ENCODE measurements at places on chromosomes 1 and 21.

DNA sequence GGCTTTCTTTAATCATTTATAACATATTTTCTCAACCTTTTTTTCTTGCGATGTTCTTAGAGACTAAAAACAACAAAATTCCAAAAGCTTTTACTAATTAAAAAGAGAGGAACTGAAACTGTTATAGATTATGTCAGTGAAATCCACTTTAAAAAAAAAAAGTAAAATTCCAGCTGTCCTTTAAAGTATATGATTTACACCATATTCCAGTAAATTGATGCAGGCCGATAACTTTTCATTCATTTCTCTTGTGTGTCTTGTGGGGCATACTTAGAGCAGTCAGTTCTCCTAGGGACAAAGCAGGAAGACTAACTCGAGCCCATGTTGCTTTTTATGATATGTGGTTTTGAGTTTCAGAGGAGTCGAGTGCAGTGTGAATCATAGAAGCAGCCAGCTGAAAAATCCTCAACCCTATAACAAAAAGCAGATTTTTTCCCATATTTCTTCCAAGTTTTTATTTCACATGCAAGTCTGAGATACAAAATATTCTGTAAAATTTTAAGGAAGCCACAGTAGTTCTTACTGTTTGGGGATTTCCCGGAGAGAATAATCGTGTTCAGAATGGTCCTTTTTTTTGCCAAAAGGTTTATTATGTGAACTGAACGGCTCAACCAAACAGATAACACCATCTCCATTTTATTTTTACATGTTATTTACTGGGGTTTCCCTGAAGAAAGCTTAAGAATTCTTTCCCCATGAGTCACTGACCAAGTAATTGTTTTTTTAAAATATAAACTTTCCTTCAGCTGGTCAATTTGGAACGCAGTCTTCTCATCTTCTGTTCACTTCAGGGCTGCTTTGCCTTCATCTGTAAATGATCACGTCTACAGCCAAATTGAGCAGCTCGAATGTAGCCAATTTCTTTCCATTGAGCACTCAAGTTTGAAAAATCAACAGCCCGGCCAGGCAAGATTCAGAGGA is 77.0 kb upstream of the C1orf105 start:
- no peak for DNase-seq

DNA sequence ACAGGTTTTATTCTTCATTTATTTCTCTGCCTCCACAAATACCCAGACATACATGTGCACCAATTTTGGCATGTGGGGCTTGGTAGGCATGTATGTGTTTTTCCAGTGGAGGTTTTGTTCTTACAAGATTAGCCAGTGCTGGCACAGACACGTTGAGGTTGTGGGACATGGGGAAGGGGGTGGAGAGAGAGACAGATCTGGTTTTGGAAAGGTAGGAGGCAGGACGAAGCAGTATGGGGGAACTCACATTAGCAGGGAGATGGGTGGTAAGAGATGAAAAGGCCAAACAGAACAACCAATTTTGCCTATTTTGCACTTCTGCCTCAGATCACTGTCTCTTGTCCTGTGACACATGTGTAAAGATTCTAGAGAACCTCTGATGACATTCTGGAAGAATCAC is 166.1 kb upstream of the HMGB4 start:
- no peak for DNase-seq

GRCh38 chr1:100215101-100215500 is 34.5 kb downstream of the DBT start:
- no peak for DNase-seq

GRCh38 chr1:25631750-25632485 is 15.3 kb downstream of the MAN1C1 start:
- no peak for DNase-seq

- no peak for DNase-seq
Observed at GRCh38 chr1:207861442-207862177, 49.3 kb downstream of the CD34 start.

DNA sequence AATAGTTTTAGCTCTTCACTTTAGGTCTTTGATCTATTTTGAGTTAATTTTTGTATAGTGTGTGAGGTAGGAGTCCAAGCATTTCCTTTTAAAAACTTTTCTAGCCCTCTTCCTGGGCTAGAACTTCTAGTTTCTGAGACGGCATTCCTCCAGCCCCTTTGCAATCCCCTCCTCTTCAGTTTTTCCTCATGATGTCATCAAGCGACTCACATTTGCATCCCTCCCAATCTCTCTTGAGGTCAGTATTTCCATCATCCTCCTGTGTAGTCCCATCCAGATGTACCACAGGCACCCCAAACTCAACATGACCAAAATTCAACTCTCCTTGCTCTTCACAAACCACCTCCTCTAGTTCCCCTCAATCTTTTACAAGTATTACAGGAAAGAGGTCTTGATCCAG is 10.7 kb downstream of the HMGN2 start:
- no peak for DNase-seq

GRCh38 chr1:65055747-65056146 is 89.4 kb upstream of the JAK1 start:
- no peak for DNase-seq

GRCh38 chr1:101221945-101222429 is 14.8 kb upstream of the S1PR1 start:
- no peak for DNase-seq

GRCh38 chr1:9610548-9610947 is 21.8 kb downstream of the TMEM201 start:
- DNase-seq: no peak

DNA sequence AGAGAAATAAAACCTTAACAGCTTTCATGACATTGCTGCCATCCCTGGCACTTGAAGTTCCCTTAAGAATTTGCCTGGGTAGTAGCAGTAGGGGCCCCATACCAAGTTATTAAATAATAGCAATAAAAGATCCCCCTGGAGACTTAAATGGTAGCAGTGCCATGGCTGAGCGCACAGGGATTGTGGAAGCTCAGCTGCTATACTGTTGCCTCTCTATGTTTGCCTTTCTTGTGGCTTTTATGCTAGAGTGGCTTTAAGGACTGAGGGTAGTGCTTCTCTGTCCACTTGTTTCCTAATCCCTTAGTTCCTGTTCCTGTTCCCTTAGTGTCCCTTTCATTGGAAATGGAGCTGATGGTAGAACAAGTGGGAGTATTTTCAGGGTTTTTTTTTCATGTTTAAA is 42.1 kb downstream of the NCF2 start:
- no peak for DNase-seq

DNA sequence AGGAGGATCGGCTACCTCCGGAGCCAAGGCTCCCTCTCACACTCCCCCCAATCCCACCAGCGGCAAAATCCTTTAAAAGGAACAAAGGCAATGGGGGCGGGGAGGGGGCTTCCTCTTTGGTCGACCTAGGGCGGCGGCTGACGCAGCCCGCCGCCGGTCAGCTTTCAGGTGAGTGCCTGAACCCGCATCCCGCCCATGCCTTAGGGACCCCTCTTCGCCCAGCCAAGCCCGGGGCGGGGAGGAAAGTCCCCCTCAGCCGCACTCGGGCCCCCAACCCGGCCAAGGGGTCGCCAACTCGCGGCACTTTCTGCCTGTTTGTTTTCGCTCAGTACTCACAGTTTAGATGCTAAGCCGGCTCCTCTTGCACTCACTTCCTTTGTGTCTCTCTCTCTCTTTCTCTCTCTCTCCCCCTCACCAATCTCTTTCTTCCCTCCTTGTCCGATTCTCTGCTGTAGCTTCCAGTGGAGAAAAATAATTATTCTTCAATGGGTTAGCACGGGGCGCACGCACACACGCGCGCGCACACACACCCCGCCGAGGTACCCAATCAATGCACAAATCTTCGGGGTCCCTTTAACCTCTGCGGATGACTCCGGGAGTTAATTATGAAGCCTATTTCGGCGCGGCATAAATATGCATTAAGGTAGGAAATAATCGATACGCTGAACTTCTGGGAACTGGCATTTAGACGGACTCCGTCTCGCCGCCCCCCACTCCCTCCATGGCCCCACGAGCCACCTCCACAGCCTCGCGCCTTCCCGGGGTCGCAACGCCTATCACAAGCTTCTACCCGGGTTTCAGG is at the start of gene BLACAT1:
Gene BLACAT1, minus strand, starts transcription at position 465 of the 802 bp plus-strand sequence.
- peak; percentile 60 for DNase-seq

- DNase-seq: no peak
Observed at GRCh38 chr21:44368711-44369446, 15.5 kb downstream of the TRPM2 start.

GRCh38 chr21:36246080-36246631 is 73.8 kb upstream of the MORC3 start:
- DNase-seq: no peak

All from NCI-H82 (cell line).